ENCODE measurements at places on chromosomes 1 and 21.

- DNase-seq: no peak
Measured at GRCh38 chr1:16999863-17000262, 11.9 kb downstream of the ATP13A2 start.

- DNase-seq: no peak
Measured at GRCh38 chr1:147384804-147385203, 142.3 kb downstream of the CHD1L start.

- DNase-seq: peak; percentile 47
Measured at GRCh38 chr1:109532365-109533136, 7.1 kb upstream of the GPR61 start.

DNA sequence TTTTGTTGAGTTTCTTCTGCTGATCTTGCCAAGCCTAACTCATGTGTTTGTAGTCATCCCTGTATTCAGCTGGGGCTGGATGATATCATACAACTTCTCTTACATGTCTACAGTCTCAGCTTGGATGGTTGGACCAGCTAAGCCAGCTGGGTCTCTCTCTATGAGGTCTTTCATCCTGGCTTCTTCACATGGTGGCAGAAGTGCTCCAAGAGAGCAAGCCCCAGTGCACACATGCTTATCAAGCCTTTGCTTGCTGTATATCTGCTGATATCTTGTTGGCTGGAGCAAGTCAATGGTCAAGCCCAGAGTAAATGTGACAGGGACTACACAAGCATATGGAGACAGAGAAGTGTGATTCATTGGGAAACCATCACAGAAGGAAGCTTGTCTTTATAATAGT lies 29.2 kb upstream of the SLC44A5 start:
- no peak for DNase-seq

DNA sequence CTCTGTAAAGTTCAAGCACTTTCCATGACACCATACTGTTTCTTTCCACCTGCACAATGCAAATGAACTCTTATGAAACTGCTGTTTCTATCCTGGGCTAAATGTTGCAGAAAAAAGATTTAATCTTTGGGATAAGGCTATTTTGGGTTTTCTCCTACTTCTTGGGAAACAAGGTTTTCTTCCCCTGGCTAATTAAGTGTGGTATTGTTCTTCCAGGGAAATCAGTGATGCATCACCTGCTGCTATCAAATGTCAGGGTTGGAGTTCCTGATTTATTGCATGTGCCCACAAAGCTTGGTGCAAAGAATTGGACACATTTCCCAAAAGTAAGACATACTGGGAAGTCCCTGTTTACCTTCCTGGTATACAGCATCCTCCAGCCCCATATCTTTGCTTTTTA lies 6.0 kb upstream of the RGS4 start:
- DNase-seq: no peak

GRCh38 chr1:246454655-246455054 lies 52.4 kb downstream of the SMYD3 start:
- no peak for DNase-seq

DNA sequence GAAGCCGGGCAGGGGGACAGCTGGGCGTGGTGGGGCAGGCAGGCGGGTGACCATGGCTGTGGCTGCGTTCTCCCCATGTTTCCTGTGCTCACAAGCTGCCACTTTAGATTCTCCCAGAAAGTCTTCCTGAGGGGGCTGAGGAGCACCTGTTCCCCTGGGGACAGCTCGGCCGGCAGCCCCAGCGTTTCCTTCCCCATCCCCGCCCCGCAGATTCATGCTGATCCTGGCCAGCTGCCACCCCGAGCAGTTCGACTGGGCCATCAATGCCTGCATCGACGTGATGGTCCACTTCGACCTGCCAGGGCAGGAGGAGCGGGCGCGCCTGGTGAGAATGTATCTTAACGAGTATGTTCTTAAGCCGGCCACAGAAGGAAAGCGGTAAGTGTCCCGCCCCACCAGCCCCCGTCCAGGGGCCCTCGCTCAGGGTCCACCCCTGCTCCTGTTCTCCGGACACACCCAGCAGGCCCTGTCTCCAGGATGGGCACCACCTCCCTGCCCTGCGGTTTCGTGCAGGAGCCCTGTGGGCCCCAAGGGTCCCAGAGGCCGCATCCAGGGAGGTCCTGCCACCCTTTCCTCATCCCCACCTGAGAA lies 10.9 kb upstream of the ATAD3B start:
- no peak for DNase-seq

- DNase-seq: peak; percentile 86
Measured at GRCh38 chr1:3942416-3943122, 42.5 kb upstream of the C1orf174 start.

DNA sequence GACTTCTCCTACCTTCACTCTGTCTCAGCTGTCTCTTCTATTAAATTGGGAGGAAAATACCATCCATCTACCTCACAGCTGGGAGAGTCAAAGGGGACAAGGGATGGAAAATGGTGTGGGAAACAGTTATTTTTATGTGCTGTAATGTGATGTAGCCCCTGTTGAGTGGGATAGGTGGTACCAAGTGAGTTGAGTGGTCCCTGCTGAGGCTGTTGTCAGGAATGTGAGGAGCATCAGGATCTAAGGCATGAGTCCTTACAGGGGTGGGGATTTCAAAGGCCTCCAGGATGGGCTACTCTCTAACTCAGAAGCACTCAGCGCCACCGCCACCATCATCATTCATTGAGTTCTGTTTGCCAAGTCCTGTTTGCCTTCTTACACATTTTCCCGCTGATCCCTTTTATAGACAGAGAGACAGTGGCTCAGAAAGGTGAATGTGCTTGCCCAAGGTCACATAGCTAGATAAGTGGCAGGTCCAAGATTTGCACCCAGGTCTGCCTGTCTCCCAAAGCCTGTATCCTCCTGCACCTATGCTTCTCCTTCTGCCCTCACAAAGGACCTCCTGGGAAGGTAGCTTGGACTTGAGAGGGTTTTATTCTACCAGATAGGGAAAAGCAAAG lies 4.6 kb upstream of the ID3 start:
- DNase-seq: no peak

GRCh38 chr1:96721416-96722160 lies at the start of gene PTBP2:
Gene PTBP2, plus strand, starts transcription at chr1:96721784. Its CDS starts 81 bp downstream, at chr1:96721865.
- peak; percentile 71 for DNase-seq

- peak; percentile 41 for DNase-seq
Measured at GRCh38 chr1:36464605-36465393, 615 bp upstream of the MRPS15 start.

DNA sequence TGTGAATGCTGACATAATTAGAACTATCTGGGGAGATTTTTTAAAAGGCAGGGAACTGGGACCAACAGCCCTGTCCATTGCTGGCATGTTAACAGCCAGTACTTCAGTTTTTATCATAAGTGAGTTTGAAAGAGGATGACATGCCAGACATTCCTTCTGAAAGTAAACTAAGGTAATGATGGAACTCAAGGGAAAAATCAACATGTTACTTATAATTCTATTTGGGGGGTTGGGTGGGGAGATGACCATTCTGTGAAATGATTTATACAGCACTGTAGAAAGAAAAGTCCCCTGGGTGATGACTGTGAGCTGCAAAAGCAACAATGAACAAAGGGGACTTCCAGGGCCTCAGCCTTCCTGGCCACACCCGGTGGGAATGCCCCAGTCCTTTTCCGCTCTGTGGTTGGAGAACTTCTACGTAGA lies 5.4 kb upstream of the LAMC2 start:
- DNase-seq: peak; percentile 62

GRCh38 chr1:236007781-236008180 lies 57.1 kb downstream of the NID1 start:
- no peak for DNase-seq

Measured in DMS153 (cell line).